Right atrium auricular region (tissue), 2 donors: ENCODE measurements at places on chromosomes 2 and 18. TPM values are rescaled to one million over a fixed set of nuclear protein-coding genes. Genes with fewer than 3 reads are reported as not detected.

DNA sequence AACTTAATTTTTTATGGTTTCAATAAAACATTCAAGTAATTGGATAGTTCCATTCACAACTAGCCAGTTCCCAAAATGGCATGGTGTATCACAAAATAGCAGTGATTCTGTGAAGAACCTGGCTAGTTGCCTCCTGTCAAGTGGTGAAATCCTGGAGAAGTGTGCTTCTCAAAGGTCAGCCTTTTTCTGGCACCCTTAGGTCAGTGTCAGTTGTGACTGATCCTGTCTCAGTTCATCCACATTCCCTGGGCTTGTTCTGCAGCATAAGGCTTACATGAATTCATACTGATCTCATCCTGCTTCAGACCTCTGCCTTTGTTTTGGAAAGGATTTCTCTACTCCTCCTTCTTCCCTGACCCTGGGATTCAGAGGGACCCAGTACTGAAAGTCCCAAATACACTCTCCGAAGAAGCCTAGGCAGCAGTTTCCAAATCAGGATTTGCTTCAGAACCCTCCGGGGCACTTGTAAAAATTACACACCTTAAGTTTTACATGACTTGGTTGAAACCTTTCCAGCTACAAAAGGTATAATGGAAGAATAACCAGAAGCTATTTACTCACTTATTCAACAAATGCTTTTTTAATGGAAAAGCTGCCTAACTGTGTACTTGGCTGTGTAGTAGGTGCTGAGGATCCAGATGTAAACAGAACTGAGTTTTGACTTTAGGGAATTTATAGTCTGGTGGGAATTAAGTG lies 11.0 kb downstream of the MAP3K20 start:
- DNase-seq: no peak

DNA sequence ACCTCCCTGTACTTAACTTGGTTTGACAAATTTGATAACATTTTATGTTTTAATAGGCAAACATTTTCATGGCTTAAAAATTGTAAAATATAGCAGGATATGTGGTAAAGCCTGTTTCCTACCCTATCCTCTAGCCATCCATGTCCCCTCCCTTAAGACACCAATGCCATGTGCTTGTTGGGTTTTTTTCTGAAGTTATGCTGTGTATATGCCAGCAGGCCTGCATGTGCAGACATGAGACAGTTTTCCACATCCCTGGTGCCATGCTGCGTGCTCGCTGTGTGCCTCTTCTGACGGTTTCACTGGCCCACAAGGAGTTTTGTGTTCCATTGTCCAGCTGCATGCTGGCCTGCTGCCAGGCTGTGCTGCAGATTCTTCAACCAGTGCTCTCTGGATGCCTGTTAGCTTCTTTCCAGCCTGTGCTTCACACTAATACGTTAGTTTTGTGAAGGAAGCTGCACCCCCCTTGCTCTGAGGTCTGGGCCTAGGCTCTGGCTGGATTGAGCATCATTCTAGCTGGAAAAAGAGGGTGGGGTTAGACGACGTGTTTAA lies 16.9 kb downstream of the INPP4A start:
- no peak for DNase-seq

DNA sequence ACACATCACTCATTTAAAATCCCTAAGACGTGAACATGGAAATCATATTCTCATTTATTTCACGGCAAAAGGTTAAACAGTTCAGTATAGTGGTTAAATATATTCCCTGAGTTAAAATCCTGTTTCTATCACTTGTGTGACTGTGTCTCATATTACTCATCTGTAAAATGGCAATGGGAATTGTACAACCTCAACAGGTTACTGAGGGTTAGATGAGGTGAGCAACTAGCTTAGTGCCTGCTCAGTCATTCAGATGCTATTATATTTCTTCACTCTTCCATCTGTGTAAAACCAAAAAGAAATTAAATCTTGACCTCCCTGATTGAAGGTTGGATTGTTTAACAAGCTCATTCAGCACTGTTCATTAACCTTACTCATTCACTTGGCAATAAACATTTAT lies 212.4 kb upstream of the STK17B start:
- no peak for DNase-seq

The DSC2 gene
- 19.5 TPM for total RNA-seq

DNA sequence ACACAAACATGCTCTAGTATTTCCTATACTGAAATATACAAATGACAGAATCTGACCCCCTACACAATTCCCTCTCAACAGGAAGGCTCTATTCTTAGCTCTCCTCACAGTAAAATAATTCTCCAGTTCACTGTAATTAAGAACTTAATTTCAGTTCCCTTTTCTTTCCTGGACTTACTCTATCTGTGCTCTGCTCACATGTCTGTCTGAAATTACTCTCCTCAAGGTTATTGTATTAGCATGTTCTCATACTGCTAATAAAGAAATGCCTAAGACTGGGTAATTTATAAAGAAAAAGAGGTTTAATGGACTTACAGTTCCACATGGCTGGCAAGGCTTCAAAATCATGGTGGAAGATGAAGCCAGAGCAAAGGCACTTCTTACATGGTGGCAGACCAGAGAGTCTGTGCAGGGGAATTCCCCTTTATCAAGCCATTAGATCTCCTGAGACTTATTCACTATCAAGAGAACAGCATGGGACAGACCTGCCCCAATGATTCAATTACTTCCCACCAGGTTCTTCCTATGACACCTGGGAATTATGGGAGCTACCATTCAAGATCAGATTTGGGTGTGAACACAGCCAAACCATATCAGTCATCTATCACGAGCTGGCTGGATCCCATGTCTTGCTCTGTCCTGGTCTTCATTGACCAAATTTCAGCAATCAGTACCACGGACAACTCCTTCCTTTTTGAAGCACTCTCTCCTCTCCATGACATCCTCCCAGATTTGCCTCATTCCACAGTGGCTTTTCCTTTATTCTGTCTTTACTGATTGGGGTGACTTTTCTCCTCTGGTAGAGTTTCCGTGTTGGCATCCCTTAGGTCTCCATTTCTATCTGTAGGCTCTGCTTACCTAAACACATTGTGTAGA lies 110.9 kb downstream of the GALR1 start:
- DNase-seq: no peak

DNA sequence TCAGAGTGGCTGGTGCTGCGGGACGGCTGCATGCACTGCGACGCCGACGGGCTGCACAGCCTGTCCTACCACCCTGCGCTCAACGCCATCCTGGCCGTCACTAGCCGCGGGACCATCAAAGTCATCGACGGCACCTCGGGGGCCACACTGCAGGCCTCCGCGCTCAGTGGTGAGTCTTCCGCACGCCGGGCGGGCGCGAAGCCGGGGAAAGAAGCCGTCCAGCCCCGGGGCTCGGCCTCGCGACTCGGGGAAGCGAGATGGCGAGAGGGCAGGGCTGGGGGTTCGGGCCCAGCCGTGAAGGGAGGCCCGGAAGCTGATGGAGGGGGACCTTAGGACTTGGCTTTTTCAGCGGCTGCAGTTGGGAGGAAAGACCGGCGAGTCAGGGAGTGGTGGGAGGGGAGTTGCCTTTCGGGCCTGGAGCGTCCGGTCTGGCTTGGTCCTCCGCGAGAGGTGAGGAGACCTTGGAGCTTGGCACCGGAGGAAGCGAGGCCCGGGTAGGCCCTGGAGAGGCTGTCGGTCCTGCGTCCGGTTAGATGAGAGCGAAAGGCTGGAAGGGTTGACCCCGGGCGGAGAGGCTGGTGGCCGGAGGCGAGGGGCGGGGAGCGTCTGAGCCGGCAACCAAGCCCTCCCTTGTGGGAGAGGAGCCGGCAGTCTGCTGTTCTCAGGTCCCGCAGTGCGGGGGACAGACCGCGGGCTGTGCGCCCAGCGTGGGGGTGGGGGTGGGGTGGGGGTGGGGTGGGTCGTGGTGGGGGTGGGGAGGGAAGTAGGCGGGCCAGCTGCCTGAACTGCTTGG lies 691 bp downstream of the BIRC6 start:
- no peak for DNase-seq
